T1000 (cell line): ENCODE measurements at places on chromosomes 2 and 18.
A peak's percentile ranks its signal among the peaks of the same experiment; 100 is the strongest.

GRCh38 chr2:86019121-86019520, 86.6 kb downstream of the POLR1A start:
- DNase-seq: no peak

GRCh38 chr2:229269941-229270340, 1.1 kb downstream of the PID1 start:
- DNase-seq: no peak

- no peak for DNase-seq
These were observed 58.0 kb downstream of the LRRFIP1 start for GRCh38 chr2:237685408-237685807.

DNA sequence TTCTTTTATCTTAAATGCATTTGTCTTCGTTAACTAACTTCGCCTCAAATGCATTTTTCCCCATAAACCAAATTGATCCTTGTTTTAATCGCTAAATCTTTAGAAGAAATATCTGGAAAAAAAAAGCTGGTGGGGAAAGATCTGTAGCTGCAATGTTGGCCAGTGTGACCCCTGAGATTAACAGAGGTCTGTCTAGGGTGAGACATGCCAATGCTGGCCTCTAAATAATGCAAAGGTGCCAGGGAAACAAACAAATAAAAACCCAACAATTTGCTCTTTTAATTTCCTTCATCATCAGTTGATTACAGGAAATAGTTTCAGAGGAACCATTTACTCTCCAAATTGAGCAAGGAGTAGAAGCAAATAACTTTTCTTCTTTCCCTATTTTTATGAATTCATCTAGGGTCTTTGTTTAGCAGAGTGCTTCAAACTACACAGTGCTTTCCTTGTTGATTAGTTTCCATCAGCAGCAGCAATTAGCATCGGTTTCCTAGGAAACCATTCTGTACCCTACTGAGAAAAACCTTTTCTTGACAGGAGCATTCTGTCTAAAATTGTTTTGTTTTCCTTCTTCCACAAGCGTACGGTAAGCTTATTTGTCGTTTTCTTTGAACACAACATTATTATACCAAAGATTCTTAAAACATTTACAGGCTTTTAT, 100.5 kb upstream of the UNC80 start:
- DNase-seq: no peak

- no peak for DNase-seq
These were observed 3.2 kb downstream of the RALBP1 start for GRCh38 chr18:9478545-9478944.

- no peak for DNase-seq
These were observed 1093.9 kb downstream of the CBLN2 start for GRCh38 chr18:71450257-71450656.

DNA sequence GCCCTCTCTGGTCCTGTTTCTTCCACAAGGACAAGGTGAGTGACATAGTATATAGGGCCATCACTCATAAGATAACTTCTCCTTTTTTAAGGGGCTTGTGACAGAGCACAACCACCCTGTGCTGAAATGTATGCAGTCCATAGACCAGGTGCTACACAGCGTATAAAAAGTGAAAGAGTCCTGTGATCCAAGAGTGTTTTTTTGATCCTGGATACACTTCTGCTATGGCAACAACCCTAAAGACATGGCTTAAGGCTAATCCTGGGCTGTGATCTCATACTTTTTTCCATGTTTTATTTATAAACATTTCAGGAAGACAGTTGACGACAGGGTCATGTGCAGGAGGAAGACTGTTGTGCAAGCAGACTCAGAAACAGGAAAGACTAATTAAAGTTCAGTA, 400.5 kb upstream of the TCF4 start:
- peak; percentile 23 for DNase-seq

DNA sequence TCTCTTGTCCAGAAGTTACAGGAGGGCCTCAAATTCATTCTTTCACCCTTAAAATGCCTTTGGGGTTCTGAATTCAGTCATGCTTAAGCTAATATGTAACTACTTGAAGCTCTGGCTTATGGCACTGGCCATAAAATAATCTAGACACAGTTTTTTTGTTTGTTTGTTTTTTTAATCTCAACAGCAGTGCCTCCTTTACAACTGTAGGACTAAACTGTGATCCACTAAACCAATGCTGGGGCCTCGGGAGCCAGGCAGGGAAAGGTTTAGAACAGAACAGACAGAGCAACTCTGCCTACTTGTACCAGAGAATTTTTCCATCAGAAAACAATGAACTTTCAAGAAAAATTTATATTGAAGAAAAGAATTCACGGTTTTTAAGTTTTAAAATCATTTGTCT, 1.7 kb downstream of the STAM2 start:
- DNase-seq: no peak

- no peak for DNase-seq
These were observed 3.4 kb downstream of the ASAP2 start for GRCh38 chr2:9210030-9210429.

- DNase-seq: peak; percentile 68
These were observed 8.7 kb downstream of the CEP68 start for GRCh38 chr2:65064728-65065552.

- DNase-seq: no peak
These were observed 25.5 kb upstream of the NFE2L2 start for GRCh38 chr2:177289824-177290628.

- DNase-seq: no peak
These were observed 30.2 kb upstream of the SSB start for GRCh38 chr2:169768262-169768995.

GRCh38 chr2:79702905-79703304, 190.1 kb downstream of the CTNNA2 start:
- DNase-seq: no peak

DNA sequence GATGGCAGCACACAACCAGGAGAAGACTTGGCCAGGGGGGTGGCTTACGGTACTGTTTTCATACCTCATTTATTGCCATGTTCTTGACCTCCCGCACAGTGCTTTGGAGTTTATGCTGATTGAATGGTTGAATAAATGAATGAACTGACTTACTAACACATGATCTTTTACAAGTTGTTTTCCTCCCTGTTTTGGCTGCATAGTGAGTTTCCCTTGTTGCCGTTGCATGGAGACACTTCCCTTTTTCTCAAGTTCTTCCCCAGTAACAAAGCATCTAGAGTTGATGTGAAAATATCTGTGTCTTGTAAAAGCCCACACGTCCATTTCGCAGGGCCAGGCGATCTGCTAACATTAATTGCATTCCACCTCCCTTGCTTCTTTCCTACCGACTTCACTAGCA, 35.7 kb upstream of the RAB1A start:
- no peak for DNase-seq

GRCh38 chr2:235106874-235107639, 155.2 kb downstream of the SH3BP4 start:
- DNase-seq: peak; percentile 44

- no peak for DNase-seq
These were observed 189.1 kb downstream of the HRH4 start for GRCh38 chr18:24649571-24649970.

DNA sequence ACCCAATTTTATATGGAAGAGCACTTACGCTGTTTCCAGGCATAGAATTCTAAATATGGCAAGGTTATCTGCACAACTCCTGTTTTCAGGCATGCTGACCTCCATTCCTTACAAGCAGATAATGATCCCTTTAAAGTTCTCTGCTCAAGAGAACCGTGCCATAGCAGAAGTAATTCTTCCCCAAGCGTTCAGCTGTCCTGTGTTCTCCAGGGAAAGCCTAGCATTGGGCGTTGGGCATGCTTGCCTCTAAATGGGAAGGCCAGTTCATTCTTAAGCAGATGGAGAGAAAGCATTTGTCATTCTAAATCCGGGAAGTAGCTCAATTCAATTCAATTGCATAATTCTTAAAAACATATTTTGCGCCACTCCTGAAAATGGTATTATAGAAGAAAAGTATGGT, 55.7 kb upstream of the EML4 start:
- DNase-seq: no peak

GRCh38 chr18:69518989-69519388, 118.3 kb downstream of the DOK6 start:
- no peak for DNase-seq

DNA sequence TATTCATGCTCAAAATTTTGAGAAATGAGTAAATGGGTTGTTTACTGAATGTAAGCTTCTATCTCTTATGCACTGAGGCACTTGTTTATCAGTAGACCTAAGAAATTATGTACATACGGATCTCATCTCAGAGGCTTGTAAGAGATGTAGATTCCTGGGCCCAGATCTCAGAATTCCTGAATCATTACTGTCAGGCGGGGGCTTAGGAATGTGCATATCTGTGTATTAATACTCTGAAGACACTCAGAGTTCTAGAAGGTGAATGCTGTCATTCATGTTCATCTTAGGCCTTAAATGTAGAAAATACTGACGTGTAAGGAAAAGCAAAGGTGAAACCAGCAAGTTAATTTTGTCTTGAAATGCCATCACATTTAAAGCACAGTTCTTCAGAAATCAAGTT, 169.6 kb downstream of the FMNL2 start:
- DNase-seq: no peak

DNA sequence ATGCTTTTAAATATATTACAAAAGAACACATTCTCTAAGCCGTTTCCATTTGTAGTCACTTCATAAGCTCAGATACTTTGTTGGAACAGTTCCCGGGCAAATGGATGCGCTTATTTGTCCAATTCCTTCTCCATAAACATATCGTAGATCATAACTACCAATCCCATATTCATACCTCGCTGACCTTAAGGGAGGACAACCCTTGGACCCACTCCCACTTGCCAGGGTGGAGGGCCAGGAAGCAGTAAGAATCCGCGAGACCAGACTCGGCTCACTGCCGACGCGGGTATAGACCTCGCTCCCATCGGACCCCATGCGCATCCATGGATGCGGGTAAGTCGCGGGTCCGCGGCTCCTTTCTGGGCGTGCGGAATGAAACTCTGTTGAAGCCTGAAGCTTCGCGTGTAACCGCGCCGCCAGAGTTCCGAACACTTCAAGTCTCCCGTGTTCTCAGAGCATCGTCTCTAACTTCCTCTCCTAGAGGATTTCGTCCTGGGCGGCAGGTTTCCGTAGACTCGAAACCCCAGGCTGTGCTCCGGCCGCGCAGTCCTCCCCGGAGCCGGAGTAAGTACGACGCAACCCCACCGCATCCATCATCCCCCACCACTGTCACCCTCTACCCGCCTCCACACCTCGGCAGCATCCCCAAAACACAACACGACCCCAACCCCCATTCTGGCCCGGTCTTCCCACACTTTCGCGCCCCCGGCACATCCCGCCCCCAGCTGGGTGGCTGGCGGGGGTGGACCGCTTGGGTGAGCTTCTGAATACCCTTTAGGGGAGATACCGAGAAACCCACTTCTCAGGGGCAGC, 1.1 kb downstream of the DSC3 start:
- no peak for DNase-seq

DNA sequence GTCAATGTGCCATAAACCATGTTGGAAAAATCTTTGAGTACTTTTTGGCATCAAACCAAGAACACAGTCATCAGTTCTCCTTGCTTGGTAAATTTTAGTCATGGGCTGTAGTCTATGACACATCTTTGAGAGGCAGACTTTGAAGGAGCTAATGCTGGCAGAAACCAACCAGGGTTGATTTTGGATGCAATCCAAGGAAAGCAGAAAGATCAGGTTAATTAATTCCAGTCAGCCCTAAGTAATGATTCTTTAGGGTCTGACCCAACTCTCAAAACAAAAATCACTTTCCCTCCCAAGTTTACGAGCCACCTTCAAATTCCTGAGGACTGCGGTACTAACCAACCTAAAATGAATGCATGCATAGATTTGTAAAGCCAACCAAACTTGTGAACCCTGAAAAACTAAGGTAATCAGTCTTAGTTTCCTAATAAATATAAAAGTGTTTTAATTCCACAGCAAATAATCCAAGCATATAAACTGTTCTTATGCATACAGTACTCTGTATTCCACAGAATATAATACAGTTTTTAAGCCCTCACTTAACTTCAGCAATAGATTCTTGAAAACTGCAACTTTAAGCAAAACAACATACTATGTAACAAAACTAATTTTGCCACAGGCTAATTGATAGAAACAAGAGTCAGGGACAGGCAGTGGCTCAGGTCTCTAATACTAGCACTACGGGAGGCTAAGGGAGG, 22.0 kb downstream of the AP1S3 start:
- peak; percentile 68 for DNase-seq

- no peak for DNase-seq
These were observed 313.6 kb upstream of the CDH20 start for GRCh38 chr18:61019338-61020301.

DNA sequence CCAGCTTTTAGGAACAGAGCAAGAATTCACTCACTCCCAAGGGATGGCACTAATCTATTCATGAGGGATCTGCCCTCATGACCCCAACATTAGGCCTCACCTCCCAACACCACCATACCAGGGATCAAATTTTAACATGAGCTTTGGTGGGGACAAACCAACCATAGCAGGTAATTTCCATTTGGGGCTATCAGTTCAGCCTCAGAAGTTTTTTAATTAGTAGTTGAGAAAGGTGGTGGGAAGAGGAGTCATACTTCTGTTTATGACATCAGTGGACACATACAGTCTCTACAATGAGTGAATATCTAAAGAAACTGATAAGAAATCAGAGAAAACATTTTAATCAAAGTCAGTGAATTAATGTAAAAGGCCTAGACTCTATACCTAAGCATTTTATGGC, 59.6 kb upstream of the EMILIN2 start:
- DNase-seq: no peak

DNA sequence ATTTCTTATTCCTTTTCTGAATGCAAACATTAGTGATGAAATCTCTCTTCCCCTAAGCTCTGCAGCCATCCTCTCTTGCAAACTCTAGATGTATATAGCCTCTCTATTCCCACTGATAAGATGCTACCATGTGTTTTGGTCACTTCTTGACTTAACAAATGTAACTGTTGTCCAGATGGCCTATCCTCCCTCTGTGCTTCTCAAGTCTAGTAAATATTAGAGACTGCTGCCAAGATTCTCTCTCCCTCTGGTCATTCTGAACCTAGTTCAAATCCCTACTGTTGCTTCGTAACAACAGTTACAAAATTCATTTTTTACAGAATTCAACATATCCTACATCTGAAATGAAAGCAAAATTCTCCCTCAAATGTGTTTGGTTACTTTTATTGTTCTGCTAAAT, 156.6 kb downstream of the TXNL1 start:
- DNase-seq: no peak

- DNase-seq: no peak
These were observed 30.8 kb downstream of the AFG3L2 start for GRCh38 chr18:12346240-12346565.
